Endothelial cell (in vitro differentiated cells): ENCODE measurements at places on chromosomes 16 and 17.
A peak's percentile ranks its signal among the peaks of the same experiment; 100 is the strongest.

DNA sequence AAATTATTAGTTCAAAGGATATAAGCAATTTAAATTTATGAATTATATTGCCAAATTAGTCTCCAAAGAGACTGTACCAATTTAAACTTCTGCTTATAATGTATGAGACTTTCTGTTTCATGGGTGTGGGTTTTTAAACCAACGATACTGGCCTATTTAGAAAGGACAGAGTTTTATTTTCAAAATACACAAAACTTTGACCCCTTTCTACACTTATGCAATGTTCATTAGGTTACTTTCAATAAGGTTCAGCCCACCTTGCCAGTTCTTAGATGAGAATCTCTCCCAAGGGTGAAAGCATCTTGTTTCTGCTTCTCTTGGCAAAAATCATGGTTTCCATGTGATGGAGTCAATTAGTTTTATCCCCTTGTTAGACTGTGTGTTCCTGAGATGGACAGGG lies 84.7 kb downstream of the MYO1D start:
- DNase-seq: no peak

- DNase-seq: no peak
Measured at GRCh38 chr17:58119491-58119890, 28.7 kb upstream of the OR4D1 start.

GRCh38 chr16:81280393-81280792 lies 34.4 kb upstream of the GAN start:
- no peak for DNase-seq

- no peak for DNase-seq
Measured at GRCh38 chr17:79205688-79206205, 131.1 kb downstream of the ENGASE start.

DNA sequence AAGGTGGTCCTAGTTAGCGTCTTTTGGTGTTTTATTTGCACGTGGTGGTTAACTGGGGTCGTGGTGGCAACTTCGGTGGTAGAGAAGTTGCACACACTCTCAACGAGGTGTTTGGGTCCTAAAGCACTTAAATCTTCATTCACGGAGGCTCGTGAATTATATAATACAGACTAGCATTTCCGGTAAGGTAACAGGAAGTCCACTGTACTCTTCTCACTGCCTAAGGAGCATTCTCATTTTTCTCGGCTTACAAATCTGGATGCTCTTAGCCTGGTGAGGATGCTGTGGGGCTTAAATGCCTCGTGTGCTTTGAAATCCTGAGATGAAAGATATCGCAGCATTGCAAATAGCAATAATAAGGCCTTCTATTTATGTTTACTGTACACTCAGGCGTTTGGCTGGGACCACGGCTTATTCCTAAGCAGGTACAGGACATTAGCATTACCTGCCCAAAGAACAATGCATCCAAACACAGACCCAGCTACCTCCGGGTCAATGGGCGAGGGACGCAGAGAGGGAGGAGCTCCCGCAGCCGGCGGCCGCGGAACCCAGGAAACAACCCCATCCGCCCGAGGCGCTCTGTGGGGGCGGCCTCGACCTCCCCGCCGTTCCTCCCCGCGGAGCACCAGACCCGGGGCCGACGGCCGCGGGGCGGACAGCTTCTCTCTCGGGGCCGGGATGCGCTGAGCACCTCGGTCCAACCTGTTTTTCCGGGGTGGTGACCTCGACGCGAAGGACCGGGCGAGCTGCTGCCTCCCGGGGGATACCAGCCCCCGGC lies 856 bp downstream of the DNAJA2 start:
- DNase-seq: peak; percentile 39

DNA sequence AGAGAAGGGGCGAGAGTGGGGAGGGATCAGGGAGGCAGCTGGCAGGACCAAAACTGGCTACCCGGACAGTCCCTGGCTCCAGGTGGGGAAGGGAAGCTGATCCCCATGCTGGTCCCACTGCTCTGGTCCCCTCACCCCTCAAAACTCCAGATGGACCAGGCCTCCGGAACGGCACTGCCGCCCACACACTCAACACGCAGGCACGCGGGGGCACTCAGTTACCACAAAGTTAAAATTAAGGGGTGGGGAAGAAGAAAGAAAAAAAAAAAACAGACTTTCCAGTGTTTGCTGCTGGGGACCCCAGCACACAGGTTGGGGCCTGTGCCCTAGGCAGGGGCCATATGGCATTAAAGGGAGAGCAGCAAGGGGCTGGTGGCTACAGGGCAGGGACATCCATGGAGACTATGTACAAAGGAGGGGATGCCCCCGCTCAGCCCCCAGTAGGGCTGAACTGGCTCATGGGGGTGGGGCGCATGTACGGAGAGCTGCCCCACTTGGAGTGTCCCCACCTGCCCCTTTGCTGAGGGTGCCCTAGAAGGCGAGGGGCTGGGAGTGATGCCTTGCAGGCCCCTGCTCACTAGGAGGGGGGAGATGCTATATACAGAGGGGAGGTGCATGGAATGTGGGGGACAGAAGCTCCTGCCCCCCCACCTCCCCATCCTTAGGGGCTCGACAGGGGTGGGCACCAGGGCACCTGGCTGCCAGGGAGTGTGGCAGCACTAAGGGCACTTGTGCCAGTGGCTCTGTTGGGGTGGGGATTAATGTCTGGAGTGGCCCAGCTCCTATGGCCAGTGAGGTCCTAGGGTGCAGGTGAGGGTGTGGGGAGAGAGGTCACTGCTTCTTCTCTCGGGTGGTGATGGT lies 5.6 kb downstream of the TP53I13 start:
- no peak for DNase-seq

- no peak for DNase-seq
Measured at GRCh38 chr17:42027961-42028790, 8.3 kb downstream of the NKIRAS2 start.

- DNase-seq: peak; percentile 11
Measured at GRCh38 chr16:13435873-13436474, 484.0 kb upstream of the ERCC4 start.

- peak; percentile 61 for DNase-seq
Measured at GRCh38 chr16:77171745-77172635, 19.0 kb upstream of the MON1B start.

- no peak for DNase-seq
Measured at GRCh38 chr17:57574040-57574513, 171.0 kb downstream of the CCDC182 start.

GRCh38 chr16:54657058-54657708 lies 273.5 kb upstream of the IRX5 start:
- no peak for DNase-seq

DNA sequence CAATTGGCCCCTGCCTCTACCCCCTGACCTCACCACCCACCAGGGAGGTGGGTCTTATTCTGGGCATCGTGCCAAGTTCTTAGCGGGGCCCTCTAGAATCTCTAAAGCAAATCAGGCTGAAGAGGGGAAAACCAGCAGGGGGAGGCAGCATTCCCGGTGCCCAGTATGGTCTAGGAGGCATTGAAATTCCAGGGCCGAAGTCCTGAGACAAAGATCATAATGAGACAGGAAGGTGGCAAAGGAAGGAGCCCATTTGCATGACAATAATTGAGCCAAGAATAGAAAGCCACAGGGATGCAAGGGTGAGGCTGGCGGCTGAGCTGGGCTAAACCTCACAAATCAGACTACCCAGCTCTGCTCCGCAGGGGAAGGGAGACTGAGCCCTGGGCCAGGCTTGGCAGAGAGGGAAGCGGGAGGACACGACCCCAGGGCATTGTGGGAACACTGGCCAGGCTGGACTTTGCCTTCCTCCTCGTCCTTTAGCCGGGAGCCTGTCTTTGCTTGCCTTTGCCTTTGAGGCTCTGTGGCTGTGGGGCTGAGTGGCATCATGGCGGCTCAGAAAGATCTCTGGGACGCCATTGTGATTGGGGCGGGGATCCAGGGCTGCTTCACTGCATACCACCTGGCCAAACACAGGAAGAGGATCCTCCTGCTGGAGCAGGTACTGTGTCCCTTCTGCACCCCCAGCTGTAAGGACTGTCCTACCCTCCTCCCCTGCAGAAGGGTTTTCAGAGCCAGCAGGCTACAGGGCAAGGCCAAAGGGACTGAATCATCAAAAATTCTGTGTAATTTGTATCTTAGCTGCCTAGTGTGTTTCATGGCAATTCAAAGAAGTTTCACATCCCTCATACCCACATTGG lies at the start of gene PIPOX:
Gene PIPOX, plus strand, starts transcription at position 463 of the 860 bp plus-strand sequence. Its CDS starts 85 bp downstream, at position 548.
- peak; percentile 50 for DNase-seq

GRCh38 chr16:10339777-10340732 lies 45.8 kb upstream of the ATF7IP2 start:
- DNase-seq: no peak

GRCh38 chr16:22618842-22619241 lies 108.2 kb downstream of the NPIPB5 start:
- no peak for DNase-seq

- DNase-seq: no peak
Measured at GRCh38 chr17:21301593-21302550, 17.4 kb downstream of the MAP2K3 start.

DNA sequence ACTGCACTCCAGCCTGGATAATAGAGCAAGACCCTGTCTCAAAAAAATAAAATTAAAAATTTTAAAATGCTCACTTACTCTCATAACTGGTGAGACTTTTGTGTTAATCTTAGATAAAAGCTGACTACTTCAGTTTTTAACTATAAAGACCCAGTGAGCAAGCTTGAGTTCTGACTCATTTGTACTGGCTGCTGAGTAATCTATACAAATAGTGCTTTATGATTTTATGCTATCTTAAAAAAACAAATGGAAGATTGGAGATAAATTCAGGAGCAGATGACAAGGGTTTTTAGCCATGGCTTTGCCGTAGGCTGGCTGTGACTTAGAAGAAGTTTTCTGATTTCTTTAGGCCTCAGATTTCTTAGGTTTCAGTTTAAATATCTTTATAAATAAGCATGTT lies 30.5 kb downstream of the SNTB2 start:
- DNase-seq: no peak

DNA sequence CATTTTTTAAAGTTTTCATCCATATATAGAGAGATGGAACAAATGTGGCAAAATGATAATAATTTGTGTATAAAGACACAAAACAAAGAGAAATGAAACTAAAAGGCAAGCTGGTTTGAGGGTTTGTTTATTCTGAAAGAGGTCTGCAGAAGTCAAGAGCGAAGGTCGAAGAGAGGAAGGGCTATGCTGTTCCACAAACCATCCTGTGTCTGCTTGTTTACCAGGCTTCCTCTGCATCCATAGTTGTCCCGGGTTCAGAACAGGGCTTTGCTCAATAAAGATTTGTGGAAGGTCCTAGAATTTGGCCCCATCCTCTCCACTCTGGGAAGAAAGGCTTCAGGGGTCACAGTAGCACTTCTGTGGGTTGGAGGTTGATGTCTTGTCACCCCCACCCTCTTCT lies 2.4 kb upstream of the MARVELD3 start:
- DNase-seq: no peak

- DNase-seq: no peak
Measured at GRCh38 chr16:58324792-58325191, 30.0 kb upstream of the PRSS54 start.

GRCh38 chr17:8697323-8697741 lies 47.3 kb downstream of the CCDC42 start:
- no peak for DNase-seq

GRCh38 chr17:61400066-61400716 lies 548 bp downstream of the TBX2 start:
- no peak for DNase-seq

GRCh38 chr17:63840591-63841349 lies 1.7 kb downstream of the SMARCD2 start:
- no peak for DNase-seq

DNA sequence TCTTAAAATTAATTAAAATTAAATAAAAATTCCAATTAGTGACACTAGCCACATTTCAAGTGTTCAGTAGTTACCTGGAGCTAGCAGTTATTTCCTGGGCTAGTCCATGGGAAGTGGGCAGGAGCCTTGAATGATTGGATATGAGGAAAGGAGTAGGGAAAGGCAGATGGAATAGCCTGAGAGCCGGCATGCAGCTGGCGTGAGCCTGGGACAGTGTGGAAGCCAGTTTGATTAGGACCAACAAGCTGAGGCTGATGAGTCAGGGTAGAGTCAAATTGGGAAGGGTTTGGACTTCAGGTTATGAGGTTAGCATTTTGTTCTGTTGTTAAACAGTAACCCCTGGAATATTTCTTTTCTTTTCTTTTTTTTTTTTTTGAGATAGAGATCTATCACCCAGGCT lies 15.3 kb upstream of the GNA13 start:
- DNase-seq: no peak

- DNase-seq: no peak
Measured at GRCh38 chr17:50088952-50089825, 6.0 kb upstream of the PDK2 start.

DNA sequence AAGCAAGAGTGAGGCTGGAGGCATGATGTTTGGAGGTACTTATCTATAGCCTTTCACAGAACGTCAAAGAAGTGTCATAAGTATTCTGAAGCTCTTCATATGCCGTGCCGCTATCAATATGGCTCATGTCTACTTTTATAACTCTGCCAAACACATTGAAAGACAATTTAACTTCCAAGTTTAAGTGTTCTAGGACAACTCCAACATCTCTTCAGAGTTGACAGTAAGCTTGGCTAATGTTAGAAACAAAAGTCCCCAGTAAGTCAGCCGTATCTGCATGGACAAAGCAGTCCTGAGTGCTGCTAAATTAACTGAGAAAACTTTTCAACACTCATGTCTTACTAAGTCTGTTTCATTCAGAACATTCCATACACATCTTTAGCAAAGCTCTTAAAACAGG lies 32.2 kb downstream of the GRB2 start:
- no peak for DNase-seq

- DNase-seq: no peak
Measured at GRCh38 chr17:9512323-9513168, 63.1 kb downstream of the STX8 start.

- DNase-seq: no peak
Measured at GRCh38 chr17:28500712-28501379, 5.3 kb upstream of the FOXN1 start.

DNA sequence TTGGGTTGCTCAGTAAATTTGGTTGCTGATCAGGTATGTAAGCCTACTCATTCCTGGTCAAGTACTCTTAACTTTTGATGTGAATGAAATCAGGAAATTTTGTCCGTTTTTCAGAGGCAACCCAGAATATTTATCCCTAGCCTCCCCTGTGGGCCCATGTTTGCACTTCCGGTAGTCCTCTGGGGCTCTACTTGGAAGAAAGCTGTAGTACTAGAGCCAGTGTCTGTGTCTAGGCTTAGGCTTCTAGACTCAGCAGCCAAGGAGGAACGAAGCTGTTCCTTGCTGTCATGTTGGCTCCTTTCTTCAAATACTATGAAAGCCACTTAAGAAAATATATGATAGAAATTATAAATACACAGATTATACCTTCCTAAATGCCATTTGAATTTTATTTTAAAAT lies 21.2 kb downstream of the ESRP2 start:
- DNase-seq: no peak

GRCh38 chr17:7667656-7668406 lies 17.1 kb downstream of the ATP1B2 start:
- DNase-seq: no peak
